ENCODE measurements at places on chromosomes 7 and 10. TPM values are rescaled to one million over a fixed set of nuclear protein-coding genes. Genes with fewer than 3 reads are reported as not detected.

Gene PDCD11
- 81.6 TPM for total RNA-seq

DNA sequence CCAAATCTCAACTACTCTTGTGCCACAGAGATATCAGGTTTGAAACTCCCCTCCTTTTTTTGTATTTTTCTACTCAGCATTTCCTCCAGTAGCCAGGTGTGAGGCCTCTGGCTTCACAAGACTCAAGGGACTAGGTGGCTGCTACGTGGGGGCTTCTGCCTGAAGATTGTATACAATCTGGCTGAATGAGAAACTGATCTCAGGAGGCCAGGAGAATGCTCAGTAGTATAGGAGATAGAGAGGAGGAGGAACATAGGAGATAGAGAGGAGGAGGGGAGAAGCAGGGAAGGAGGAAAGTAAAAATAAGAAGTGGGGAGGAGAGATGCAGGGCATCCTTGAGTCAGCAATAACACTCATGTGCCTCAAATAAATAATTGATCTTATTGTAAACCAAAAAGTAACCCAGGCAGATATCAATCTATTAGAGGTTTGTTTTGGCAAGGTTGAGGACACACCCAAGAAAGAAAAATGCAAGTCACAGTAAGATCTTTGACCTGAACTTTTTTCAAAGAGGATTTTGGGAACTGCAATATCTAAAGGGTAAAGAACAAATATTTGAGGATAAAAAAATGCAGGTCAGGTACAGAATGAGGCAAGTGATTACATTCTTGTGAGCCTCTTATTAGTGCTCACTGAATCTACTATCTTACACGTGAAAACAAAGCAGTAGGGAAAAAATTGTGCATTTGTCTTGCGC is 36.8 kb downstream of the AKR1C8 start:
- DNase-seq = no peak

Gene ATOH7
- total RNA-seq = not detected

DNA sequence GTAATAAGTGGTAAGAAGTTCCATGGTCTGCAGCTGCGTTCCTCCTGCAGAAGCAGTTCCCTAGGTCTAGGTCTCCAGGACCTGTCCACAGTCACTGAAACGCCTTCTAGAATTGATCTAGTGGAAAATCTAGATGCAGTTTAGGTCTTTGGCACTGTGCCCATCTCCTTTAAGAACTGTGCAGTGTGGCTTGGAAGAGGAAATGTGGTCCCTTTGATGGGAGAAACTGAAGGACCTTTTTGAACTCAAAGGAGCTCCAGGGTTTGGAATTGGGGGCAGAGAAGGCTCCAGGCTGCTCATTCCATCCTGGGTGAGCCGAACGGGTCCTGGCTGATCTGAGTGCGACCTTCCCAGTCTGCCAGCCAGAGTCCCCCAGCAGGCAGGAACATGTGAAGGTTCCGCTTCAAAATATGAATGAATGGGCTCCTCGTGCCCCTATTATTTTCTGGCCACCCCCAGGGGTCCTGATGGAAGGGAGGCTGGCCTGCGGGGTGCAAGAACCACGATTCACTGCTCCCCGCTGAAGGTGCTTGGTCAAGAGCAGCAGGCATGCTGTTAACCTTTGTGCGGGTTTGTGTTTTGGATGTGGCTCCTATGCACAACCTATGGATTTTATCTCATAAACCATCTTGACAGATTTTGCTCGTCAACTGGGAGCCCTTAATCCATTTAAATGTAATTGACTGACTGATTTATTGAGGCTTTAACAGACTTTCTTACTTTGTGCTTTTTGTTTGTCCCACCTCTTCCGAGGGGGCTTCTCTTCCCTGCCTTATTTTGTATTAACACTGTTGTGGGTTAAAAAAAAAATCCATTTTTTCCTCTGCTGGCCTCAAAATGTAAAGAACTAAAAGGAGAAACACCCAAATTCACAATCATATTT is 36.7 kb downstream of the ZNF467 start:
- DNase-seq = no peak

Gene SPAG6
- total RNA-seq = 0.62 TPM

Gene ATXN7L1
- 11.1 TPM for total RNA-seq

GRCh38 chr10:58201704-58202103 is 66.0 kb downstream of the IPMK start:
- DNase-seq = no peak

Gene ITGB8
- 0.05 TPM for total RNA-seq

Gene SFRP4
- total RNA-seq = not detected

DNA sequence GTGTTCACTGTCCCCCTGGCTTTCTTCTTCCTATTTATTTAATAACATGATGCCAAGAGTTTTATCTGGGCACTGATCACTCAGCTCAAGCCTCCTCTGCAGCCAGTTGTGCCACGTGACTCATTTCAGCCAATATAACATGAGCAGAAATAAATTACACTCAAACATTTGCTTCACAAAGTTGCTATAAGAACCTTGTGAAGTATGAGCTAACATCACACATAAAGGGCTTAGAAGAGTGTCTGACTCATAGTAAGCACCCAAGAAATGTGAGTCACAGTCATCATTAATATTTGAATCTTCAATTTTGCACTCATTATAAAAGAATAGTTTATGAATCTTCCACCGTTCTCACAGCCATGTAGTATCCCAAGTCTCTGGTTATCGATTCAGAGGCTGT is 414.6 kb upstream of the NPVF start:
- no peak for DNase-seq

Gene PGAM2
- 0.67 TPM for total RNA-seq

- DNase-seq = no peak
Measured at GRCh38 chr10:113055458-113055857, 105.4 kb downstream of the TCF7L2 start.

Gene PRSS37
- total RNA-seq = not detected

Gene HMX2
- total RNA-seq = not detected

DNA sequence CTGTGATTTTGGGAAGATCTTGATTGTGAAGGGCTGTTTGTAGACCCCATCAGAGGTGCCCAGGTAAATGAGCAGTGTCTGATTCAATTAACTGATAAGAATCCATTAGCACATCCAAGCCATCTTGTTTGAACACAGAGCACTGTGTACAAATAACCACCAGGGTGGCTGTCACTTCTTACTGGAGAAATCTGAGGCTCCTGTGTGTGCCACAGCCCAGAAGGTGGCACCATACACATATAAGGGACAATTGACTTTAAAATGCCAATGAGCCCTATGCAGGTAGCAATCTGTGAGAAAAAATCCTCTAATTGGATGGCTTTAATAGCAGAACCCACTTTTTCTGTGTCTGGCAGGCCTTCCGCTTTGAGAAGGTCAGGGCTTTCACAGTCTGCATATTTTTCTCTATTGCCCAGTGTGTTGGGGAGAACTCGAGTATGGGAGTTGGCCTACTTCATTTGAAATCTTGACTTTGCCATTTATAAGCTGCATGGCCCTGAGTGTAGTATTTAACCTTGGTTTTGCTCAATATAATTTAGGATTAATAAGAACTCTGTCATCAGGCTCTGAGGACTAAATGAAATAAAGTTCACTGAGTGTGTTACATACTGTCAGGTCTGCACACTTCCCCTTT is 517.4 kb downstream of the CCSER2 start:
- DNase-seq = no peak

DNA sequence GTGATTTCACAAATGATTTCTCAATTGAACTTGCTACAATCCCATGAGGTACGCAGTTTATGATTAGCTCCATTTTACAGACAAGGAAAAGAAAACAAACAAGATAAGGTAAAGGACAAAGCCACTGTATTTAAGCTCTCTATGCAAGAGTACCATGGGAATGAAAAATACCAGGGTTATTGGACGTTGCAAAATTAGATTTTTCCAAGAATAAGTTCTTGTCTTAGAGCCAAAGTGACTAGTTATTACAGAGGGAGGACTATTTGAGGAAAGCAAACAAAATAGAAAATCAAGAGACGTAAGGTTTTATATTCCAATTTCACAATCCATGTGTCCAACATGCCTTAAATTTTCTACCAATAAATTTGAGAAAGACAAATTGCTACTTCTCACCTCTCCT is 97.9 kb upstream of the PTN start:
- no peak for DNase-seq

DNA sequence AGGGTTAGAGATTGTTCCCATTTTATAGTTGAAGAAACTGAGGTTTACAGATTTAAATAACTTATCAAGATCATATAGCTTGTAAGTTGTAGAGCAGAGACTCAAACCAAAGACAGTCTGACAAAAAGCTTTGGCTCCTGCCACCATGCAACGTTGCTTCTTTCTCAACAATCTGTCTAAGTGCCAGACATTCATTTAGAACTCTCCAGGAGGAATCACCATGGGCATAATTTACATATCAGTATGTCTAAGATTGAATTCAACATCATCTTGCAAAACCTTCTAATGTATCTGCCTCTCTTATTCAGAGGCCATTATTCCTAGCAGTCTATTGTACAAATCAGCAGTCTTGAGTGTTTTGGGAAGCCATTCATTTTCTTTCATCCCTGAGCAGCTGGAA is 163.5 kb upstream of the PLXDC2 start:
- DNase-seq = no peak

DNA sequence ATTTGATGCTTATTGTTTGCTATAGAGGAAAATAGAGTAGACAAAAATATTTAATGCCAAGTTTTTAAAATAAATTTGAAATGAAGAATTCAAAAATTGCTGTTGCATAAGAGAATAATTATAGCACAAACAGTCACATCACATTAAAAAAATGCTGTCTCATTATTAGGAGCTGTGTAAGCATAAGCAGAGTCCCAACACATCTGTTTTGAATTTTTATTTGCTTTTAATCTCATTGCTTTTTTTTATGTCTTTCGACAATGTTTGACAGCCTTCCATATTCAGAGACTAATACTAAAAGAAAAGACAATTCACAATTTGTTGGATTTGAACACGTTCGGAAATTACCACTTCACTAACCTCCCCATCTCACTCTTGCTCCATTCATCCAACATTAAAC is 143.5 kb downstream of the TFPI2 start:
- no peak for DNase-seq

Gene GPR146
- 5.6 TPM for total RNA-seq

DNA sequence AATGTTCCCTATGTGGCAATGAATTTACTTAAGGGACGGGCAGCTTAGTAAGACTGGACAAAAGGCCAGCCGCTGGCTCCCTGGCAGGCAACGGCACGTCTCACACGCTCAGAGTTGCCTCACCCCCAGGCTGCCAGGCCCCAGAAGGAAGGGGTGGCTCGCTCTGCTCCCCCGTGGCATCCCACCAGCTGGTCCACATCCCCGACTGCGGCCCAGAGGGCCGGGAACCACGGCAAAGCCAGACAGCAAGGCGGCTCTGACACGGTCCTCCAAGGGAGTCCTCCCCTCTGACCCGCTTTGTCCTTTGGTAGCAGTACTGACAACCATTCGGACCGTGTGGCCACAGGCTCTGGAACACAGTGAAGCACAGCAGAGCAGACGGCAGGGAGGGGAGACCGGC is 34.1 kb downstream of the NUDT1 start:
- DNase-seq = no peak

Gene AFAP1L2
- 3.5 TPM for total RNA-seq

DNA sequence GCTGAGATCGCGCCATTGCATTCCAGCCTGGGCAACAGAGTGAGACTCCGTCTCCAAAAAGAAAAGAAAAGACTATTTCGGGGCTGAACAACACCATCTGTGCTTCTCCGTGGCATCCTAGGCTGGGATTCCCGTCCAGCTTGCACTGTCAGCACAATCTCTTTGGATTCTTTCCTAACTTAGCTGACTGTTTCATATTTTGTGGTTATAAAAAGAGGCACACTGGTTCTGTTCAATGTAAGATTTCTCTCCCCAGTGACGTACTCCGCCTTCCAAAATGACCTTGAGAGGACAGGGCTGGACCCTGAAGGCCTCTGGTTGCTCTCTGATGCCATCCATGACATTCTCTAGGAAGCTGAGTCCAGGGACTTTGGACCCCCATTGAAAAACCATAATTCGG is 8.8 kb downstream of the ZNHIT1 start:
- DNase-seq = no peak

Gene SSC4D
- 0.71 TPM for total RNA-seq

- DNase-seq = no peak
Measured at GRCh38 chr7:34165927-34166550, 260.7 kb downstream of the BMPER start.

DNA sequence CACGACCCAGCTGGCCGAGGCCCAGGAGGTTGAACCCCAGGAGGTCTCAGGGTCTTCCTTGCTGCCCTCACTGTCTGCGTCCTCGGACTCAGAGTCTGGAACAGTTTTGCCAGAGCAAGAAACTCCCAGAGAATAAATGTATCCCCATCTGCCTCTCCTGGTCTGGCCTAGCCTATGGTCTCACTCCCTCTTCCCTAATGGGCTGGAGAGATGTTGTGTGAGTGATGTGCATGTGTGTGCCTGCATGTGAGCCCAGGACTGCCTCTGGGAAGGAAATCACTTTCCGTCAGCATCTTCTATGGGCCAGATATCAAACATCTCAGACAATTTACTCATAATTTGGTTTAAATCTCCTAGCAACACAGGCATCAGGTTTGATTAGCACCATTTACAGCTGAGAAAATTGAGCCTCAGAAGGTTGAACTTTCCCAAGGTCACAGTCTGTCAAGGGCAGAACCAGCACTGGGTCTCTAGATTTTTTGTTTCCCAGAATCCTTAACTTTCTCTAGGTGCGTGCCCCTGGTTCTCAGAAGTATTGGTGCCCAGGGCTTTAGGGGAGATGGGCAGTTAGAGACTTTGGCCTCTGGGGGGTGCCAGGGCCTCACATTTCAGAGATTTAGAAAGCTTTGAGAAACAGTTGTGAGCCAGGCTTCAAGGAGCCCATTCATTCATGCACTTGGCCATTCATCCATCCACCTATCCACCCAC is 4.9 kb downstream of the TMEM270 start:
- no peak for DNase-seq

Gene IL2RA
- total RNA-seq = 1,808 TPM

- no peak for DNase-seq
Measured at GRCh38 chr10:122207596-122207995, 63.5 kb upstream of the BTBD16 start.

- no peak for DNase-seq
Measured at GRCh38 chr10:76305930-76306615, 874.6 kb downstream of the LRMDA start.

Gene GLI3
- total RNA-seq = not detected

GRCh38 chr7:155477476-155477875 is 19.5 kb downstream of the EN2 start:
- no peak for DNase-seq
